NCI-H1694 (cell line): ENCODE measurements at places on chromosomes 1 and 21.
A peak's percentile ranks its signal among the peaks of the same experiment; 100 is the strongest.

- no peak for DNase-seq
Measured at GRCh38 chr1:230861970-230862595, 6.2 kb downstream of the C1orf198 start.

GRCh38 chr1:212769459-212770167 is 22.0 kb downstream of the NSL1 start:
- DNase-seq = no peak

- no peak for DNase-seq
Measured at GRCh38 chr1:33618636-33619035, 146.2 kb downstream of the ZSCAN20 start.

- no peak for DNase-seq
Measured at GRCh38 chr1:175219774-175220173, 27.2 kb upstream of the KIAA0040 start.

DNA sequence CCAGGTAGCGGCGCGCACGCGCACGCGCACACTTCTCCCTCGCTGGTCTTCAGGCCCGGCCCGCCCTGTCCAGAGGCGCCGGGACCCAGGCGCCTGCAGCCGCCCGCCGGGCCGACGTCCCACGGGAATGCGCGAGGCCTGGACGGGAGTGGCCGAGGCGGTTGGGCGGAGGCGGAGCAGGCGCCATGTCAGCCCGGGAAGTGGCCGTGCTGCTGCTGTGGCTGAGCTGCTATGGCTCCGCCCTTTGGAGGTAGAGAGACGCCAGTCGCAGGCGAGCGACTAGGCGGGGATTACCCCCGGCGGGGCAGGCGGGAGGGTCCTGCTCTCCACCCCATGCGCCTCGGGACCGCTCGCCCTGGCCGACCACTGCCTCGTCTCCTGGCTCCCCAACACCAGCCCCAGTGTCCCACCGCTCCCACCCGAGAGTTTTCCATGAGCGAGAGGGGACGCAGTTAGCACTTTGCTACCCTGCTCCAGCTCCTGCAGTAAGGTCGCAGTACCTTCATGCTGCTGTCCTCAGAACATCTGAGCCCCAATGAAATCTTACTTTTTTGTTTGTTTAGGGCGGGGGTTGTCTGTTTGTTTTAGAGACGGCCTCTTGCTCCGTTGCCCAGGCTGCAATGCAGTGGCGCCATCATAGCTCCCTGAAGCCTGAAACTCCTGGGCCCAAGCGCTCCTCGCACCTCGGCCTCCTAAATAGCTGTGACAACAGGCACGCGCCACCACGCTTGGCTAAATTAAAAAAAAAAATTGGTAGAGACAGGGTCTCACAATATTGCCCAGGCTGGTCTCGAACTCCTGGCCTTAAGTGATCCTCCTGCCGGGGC is at the start of gene CATSPERE:
CATSPERE (plus strand) TSS at position 29 of the 827 bp plus-strand sequence; CDS start at position 186, 157 bp downstream.
- no peak for DNase-seq

GRCh38 chr1:74766579-74766978 is 33.6 kb downstream of the TYW3 start:
- DNase-seq = no peak

GRCh38 chr1:21206117-21206516 is 29.4 kb upstream of the EIF4G3 start:
- DNase-seq = no peak

- DNase-seq = no peak
Measured at GRCh38 chr1:53001128-53001527, 60.9 kb upstream of the PODN start.

GRCh38 chr21:17416139-17416538 is 96.7 kb upstream of the CXADR start:
- no peak for DNase-seq

GRCh38 chr1:151311589-151312331 is 15.5 kb downstream of the PI4KB start:
- DNase-seq = no peak

DNA sequence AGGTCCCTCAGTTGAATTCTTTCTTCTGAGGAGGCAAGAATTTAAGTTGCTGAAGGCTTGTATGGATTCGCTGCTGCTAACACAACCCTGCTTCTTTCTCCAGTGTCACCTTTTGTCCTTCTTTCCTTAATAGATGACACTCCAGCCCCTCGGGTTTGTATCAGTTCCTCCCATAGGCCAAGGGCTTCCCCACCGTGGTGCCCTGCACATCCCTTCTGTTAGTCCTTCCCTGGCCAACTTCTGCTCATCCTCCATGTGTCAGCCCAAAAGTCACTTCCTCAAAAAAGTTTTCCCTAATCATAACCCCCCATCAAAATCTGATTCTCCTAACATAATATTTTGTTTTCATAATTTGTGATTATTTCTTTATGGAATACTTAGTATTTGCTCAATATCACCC is 190.4 kb downstream of the RHOU start:
- no peak for DNase-seq

DNA sequence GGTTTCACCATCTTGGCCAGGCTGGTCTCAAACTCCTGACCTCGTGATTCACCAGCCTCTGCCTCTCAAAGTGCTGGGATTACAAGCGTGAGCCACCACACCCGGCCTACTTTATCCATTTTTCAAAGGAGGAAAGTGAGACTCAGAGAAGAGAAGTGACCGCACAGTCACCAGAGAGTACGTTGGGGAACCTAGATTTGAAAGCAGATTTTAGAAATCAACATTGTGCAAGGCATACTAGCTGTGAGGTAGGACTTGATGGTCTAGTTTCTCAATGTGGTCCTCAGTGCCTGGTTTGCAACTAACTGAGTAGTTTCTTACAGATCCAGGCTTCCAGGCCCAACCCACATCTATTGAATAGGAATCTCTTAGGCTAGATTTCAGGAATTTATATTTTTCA is 1.7 kb upstream of the PRCC start:
- DNase-seq = no peak

DNA sequence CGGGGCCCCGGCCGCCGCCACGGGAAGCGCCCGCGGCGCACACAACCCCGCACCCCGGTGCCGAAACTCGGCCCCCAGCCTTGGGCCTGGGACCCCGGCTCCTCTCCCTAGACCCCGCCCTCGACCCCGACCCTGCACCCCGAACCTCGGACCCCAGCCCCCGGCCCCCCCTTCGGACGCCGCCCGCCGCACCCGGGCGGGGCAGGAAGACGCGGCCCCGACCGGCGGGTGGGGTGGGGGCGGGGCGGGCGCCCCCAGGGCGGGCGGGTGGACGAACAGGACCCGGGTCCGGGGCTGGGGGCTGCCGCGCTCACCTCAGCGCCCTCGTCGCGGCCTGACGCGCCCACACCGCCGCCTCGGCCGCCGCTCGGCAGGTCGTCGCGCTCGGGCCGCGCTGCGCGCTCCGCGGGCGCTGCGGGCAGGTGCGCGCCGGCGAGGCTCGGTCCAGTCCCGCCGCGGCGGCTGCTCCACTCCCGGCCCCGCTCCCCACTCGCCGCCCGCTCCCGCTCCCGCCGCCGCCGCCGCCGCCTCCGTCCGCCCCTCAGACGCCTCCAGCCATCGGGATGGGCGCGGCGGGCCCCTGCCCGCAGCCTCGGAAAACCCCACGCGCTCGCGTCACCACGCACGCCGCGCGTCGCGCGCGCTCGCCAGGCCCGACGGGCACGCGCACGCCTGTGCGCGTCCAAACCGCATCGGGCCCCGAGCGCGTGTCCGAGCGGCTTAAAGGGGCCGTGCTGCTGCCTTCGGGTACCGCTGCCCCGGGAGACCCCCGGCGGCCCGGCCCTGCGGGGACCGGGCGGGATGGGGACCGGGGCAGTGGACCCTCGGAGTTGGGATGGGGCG is at the start of gene GNB1:
GNB1 (minus strand) TSS at position 582 of the 843 bp plus-strand sequence. CDS start 65,634 bp downstream, outside the sequence.
- peak; percentile 31 for DNase-seq

DNA sequence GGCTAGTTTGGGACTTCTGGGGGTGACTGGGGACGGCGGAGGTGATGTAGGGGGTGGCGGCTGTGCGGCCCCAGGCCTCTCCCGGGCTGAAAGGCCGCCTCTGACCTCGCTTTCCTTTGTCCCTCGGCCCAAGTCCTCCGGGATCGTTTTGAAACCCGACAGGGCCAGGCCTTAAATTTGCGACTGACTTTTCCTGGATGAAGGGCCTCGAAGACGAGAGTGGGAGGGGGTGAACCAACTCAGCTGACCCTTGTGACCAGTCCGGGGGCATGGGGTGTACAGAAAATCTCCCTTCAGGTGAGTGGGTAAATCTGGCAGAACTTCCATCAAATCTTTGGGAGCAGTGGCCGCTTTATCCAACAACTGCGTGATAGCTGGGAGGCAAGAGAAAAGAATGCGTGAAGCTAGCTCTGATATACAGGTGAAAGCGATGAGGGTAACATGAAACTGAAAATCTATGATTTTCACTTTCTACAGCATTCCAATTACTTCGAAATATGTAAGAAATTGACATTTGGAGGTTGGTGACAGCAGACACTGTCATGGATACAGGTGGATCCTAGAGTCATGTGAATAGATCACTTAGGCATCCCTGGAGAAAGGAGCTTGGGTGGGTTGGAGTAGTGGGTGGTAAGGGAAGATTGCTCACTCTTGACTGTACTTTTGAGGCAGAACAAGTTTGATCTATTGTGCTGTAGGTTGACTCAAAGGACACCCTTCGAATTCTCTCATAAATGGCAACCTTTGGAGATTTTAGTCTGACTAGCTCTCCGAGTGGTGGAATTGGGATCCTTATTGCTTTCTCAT is 885 bp downstream of the AHCYL1 start:
- no peak for DNase-seq

- no peak for DNase-seq
Measured at GRCh38 chr1:106957795-106958194, 98.7 kb upstream of the PRMT6 start.

GRCh38 chr1:161908264-161908663 is 115.4 kb downstream of the OLFML2B start:
- DNase-seq = no peak

GRCh38 chr1:36089393-36090121 is 865 bp downstream of the ADPRS start:
- DNase-seq = no peak
